ENCODE measurements at places on chromosomes 3 and 15.

- no peak for DNase-seq
Measured at GRCh38 chr3:117723825-117724224, 1014.2 kb downstream of the TUSC7 start.

DNA sequence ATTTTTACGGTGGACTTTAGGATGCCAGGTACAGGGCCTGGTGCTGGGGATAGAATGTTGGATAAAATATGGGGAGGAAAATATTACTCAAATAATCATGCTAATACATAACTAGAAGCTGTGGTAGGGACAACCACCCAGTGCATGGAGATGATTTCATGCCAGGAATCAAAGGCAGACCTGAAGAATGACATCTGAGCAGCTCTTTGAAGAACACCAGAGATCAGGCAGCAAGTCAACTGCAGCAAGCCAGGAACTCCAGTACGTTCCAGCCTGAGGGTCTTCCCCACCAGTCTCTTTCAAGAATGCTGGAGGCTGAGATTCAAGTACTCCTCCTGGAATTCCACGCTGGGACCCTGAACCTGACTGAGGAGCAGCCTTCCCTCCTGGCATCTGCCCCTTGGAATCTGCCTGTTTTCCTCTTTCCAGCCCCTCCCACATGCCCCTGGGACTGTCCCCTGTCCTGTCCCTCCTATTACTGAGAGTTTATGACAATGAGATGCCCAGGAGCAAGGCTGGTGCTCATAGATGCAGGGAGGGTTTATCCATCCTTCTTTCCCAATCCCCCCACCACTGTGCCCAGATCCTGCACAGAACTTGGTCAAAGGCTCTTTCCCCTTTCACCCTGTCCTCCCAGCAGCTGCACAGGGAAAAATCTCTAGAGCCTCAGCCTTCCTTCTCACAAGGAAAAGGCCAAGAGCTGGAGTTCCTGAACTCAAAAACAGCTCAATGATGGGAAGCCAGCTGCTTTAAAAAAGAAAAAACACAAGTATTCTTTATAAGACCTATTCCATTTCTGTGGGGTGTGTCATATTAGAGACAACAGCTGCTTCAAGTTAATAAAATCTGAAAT lies 68.0 kb downstream of the PDZRN3 start:
- no peak for DNase-seq

DNA sequence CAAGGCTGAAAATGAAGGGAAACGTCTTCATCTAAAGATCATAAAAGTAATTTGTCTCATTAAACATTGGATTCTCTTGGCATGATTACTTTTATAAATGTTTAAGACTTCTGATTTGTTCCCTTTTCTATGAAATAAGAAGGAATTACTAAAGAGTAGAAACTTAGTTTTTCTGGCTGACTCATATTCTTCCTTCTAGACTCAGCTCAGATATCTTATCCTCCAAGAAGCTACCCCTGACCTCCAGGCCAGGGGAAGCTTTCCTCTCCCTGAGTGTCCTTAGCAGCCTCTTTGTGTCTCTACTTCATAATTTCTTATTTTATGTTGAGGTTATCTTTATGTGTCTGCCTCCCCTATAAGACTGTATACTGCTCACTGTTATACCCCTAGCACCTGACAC lies 291.9 kb upstream of the STT3B start:
- no peak for DNase-seq

GRCh38 chr3:125622381-125622791 lies 27.1 kb upstream of the OSBPL11 start:
- peak; percentile 23 for DNase-seq

GRCh38 chr3:134667406-134667805 lies 16.6 kb upstream of the KY start:
- no peak for DNase-seq

DNA sequence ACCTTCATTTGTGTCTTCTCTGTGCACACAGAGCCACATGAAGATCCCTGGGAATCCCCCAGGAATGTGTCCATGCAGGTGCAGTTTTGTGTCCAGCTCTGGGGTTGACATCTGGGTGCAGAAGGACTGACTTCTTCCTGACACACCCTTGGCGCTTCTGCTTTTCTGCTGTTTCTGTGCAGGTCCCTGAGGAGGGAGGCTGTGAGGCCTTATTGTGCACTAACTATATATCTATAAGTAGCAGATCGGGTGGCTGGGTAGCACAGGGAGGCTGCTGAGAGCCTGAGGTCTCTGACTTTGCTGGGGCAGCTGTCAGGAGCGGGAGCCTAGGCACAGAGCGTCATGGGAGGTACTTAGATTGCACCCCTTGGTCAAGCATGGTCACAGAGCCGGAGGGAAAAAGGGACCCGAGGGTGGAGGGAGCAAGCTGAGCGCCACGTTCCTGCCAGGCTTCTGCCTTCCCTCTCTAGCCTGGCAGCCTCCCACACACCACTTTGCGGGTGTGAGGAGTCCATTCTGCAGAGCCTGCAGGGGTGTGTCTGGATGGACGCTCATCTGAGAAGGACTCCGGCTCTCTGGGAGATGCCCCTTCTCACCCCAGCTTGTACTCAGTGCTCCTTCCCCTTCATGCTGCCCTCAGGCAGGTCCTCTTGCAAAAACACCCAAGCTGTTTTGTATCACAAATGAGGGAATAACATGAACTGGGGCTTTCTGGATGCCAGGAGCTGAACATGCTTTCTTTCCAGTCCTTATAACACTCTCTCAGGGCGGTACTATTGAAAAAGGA lies 23.9 kb downstream of the CCDC33 start:
- DNase-seq, result no peak

GRCh38 chr3:192869131-192870031 lies 48.3 kb downstream of the MB21D2 start:
- no peak for DNase-seq

- DNase-seq, result no peak
Measured at GRCh38 chr3:149466192-149466591, 8.3 kb upstream of the TM4SF4 start.

DNA sequence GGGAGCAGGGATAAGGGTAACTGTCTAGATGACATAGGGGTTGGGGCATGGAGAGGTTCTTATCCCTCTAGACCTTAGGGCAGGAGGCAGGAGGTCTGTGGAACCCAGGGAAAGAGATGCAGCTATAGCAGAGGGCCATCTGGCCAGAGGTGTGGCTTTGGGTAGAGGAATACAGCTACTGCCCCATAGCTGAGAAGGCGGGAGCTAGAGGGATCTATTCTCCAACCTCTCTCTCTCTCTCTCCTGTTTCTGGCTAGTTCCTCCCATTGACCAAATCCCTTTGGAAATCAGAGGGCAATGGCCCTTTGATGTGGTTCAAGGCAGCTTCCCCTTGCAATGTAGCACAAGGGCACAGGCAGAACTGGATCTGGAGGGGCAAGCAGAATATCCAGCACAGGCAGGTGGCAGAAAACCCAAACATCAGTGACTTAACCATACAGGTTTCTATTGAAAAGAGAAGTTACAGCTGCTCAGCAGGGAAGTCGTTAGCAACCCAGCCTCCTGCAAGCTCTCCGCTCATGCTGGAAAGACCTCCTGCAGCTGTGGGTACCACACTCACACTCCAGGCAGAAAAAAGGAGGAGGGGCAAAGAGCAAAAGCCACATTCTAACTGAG lies 22.3 kb upstream of the LMOD3 start:
- DNase-seq, result no peak

DNA sequence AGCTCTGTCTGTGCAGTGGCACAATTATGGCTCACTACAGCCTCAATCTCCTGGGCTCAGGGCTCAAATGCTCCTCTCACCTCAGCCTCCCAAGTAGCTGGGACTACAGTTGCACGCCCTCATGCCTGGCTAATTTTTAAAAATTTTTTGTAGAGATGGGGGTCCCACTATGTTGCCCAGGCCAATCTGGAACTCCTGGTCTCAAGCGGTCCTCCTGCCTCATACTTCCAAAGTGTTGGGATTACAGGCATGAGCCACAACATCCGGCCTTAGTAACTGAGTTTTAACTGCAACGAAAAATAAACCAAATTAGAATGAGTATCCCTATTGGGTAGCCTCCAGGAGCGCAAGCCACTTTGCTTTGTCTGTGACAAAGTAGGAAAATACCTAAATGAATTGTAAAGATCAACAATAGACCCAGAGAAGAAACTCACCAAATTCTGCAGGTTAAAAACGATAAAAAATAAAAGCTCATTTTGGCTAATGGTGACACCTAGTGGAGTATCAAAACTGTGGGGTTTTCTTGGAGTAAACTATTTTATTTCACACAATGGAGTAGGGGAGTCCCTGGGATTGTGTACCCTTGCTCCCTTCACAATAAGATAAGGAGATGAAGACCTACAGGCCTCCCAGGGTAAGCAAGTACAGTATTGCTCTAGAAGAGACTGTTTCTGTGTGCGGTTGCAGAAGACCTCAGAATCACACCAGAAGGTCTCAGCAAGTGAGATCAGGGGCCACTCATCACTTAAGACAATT lies 21.0 kb upstream of the CA12 start:
- no peak for DNase-seq

DNA sequence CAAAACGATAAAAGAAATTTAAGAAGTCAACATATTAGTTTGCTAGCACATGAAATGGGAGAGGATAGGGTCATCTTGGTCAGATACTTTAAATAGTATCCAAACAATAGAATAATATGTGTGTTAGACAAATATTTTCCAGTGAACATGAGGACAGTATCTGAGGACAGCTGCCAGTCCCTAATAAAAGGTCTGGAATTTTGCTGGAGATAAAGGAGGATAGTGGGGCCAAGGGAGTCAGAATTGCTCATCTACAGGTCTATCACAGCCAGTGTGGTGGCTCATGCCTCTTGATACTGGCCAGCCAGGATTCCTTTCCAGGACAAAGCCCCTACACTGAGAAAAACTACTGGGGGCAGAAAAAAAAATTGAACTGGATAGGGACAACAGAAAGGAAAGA lies 74.0 kb downstream of the HERC1 start:
- DNase-seq, result no peak

GRCh38 chr15:68560501-68561113 lies 18.2 kb upstream of the CORO2B start:
- DNase-seq, result no peak

DNA sequence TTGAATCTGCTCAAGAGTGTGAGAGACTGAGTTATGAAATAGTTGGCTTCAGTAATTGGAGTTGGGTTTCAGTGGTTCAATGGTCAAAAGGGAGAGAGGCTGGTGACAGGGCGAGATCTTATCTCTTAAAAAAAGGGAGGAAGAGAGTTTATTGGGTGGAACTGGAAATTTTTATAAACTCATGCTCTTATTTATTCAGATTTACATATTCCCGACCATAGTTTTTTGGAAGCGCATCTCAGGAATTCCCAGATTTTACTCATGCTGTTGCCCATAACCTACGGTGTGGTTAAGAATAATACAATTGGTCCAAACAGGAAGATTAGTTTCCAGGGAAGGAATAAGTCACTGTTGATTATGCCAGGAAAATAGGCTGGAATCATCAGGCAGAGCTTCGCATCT lies 41.4 kb downstream of the CD200 start:
- DNase-seq, result no peak

DNA sequence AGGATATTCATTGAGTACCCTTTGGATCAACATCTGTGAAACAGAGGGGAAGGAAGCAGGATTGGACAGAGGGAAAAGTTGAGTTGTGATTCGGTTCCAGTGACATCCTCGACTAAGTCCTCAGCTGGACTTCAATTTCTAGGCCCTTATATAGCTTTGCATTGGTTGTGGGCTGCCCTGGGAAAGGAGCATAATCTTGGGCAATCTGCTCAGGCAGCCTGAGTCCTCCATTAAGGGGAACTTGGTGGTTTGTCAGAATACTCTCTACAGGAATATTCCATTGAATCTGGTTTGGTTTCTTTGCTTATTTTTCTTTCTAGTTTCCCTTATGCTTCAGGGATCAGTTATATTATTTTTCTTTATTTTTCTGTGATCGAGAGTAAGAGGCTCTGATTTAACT lies 94.1 kb downstream of the TCF12 start:
- DNase-seq, result no peak

DNA sequence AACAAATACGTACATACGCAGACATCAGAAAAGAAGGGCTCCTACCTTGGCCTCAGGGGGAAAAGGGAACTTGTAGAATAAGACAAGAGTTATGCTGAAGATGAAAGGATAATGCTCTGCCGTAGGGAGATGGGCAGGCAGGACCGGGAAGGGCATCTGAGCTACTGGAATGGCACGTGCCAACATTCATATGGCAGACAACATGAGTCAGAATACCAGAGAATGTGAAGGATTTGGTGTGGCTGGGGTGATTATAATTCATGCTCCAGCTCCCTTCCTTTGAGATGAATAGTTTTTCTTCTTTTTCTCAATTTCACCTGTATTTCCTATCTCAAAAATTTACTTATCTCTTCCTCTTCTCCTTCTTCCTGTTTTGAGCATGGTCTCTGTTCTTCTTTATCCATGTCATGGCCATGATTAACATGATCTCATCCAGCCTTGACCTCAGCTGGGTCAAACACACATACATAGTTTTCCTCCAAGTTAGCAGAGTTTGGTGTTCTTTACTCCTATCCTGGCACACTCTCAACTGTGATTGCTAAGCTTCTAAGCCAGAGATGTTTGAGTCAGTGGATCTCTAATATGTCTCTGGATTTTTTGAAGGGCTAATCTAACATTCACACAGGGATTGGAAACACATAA lies 507.0 kb downstream of the FOXP1 start:
- DNase-seq, result no peak

DNA sequence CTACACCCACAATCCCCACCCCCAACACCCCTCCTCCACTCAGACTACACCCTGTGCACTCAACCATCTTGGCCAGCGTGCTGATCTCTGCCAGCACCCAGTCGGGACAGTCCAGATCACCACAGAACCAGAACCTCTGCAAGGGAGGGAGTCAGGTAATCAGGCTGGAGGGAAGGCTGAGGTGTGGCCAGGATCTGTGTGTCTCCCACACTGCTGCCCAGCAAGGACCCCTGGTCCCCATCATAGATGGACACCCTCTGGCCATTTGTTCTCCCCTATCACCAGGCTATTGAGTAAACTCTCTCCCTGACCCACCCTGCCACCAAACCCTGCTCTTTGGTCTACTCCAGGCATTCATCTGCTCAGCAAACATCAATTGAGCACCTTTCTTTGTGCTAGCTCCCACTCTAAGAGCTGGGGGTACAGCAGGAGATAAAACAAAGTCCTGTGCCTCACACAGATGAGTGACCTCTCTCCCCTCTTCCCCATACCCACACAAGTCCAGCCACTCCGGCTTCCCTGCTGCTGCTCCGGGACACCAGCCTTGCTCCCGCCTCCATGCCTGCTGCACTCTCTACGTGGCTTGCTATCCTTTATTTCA lies 134.8 kb downstream of the TBC1D2B start:
- no peak for DNase-seq

DNA sequence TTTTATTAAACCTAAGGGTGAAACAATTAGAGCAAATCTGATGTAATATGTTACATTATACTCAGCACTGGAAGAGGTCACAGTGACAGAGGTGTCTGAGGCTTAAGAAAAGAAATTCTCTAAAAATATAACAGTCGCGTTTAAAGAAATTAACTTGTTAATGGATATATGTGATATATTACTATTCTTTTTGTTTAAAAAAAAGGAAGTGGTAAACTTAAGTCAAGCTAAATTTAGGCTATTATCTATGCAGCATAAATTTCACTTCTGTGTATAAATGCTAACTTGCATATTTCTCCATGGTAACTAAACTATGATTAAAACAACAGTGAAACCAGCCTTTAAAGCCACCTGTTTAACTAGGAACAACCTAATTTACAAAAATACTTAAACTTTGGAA lies 191.3 kb downstream of the FOXP1 start:
- no peak for DNase-seq

GRCh38 chr3:108123326-108123725 lies 32.5 kb upstream of the CD47 start:
- DNase-seq, result no peak

All from nucleus accumbens (tissue), 56 donors.